NCI-H82 (cell line): ENCODE measurements at places on chromosomes 1 and 21.

DNA sequence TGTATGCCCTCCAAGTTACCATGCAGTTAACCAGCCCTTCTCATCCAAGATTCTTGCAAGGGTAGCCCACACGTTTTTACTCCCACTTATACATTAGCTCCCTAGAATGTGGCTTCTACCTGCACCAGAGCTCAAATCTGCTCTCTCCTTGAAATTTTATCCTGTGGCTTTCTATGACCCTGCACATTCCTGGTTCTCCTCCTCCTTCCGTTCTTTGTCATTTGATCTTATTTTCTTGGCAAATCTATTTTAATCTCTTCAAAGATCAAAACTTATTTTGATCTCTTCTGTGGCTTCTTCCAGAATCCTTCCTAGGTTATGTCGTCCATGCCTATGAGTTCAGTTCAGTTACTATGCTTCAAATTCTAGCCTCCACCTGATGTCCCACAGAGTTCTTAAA, 115.6 kb upstream of the GUCA2B start:
- no peak for DNase-seq

DNA sequence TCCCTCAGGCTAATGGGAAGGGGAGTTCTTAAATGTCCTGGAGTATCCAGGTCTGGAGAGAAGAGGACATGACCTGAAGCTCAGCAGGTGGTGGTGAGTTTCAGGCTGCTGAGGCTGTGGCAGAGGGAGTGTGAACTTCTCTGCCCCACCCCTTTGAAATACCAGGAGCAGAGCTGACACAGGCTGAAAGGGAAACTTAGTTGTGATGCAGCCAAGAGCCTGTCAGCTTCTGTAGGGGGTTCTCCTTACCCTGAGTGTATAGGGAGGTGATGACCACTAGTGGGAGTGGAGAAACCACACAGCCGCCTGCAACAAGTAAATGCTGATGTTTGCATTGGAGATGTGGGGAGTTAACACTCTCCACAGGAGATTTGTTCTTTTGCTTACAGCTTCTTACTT, 152.3 kb downstream of the FCRL5 start:
- no peak for DNase-seq

- no peak for DNase-seq
These were observed 121.7 kb downstream of the ATF6 start for GRCh38 chr1:161887730-161888287.

DNA sequence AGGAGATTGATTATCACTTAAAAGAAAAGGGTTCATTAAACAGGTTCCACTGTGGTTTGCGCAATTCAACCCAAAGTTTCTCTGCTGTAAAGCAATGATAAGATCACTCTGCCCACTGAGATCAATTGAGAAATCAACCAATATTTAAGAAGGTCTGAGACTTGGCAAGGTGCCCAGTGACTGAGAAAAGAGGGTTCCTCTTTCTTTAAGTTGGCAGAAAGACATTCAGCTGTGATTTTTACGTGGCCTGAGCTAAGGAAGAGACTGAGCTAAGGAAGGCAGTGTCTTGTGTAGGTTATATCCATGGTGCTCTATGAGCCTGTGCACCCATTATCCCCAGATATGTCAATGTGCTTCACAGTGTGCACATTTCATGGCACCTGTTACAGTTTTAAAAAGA, 344.1 kb downstream of the DISC1 start:
- peak; percentile 23 for DNase-seq

DNA sequence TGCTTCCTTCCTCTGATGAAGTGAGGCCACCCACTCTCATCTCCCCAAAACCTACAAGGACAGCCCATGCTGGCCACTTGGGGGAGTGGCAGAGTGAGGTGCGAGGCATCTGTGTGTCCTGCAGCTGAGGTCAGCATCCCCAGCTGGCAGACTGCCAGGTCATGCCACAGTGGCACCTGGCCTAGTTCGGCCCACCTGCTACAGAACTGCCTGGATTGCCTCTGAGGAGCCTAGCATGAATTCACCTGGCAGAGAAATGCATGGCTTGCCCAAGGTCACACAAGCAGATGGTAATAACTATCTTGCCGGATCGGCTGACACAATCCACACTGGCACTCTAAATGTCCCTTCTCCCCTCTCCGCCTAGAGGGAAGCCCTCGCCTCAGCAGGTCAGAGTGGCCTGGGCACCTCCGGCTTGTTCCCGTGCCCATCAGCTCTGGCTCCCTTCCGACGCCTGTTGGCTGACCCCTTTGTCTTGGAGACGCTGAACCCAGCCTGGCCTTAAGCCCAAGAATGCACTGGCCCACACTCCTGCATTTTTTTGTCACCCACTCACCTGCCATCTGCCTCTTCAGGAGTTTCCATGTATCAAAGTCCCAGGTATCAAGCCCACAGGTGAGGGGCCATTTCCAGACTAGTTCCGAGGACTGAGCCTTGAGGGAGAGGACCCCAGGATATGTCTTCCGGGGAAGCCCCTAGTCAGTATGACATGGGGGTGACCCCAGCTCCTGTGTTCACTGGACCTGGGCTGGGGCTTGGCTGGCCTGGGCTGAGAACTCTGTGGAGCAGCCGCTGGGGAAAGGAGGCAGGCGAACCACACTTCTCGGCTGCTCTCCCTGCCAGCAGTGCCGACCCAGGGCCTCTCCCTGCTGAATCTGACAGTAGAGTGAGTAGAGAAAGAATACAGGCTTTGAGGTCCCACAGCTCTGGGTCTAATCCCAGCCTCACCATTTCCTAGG, 21.7 kb downstream of the ECE1 start:
- no peak for DNase-seq
